ENCODE measurements at places on chromosomes 5 and 9.
A peak's percentile ranks its signal among the peaks of the same experiment; 100 is the strongest.

GRCh38 chr5:115168829-115169486, 750 bp downstream of the TRIM36 start:
- DNase-seq, result peak; percentile 25

GRCh38 chr9:108100571-108100970, 611.0 kb upstream of the KLF4 start:
- no peak for DNase-seq

GRCh38 chr5:173623296-173623771, 6.9 kb upstream of the BOD1 start:
- no peak for DNase-seq

- no peak for DNase-seq
Observed at GRCh38 chr9:99827244-99827643, 5.6 kb downstream of the NR4A3 start.

GRCh38 chr9:89319015-89319905, 960 bp downstream of the SECISBP2 start:
- DNase-seq, result no peak

- peak; percentile 93 for DNase-seq
Observed at GRCh38 chr9:137605121-137606004, at the start of gene ARRDC1. TSS of gene ARRDC1 (plus strand) at chr9:137605686. CDS start at chr9:137605718, 32 bp downstream.

- no peak for DNase-seq
Observed at GRCh38 chr5:95317687-95318086, 32.8 kb upstream of the MCTP1 start.

- DNase-seq, result no peak
Observed at GRCh38 chr5:148810823-148811222, 15.6 kb upstream of the ADRB2 start.

- DNase-seq, result no peak
Observed at GRCh38 chr5:78808380-78808779, 159.8 kb upstream of the LHFPL2 start.

DNA sequence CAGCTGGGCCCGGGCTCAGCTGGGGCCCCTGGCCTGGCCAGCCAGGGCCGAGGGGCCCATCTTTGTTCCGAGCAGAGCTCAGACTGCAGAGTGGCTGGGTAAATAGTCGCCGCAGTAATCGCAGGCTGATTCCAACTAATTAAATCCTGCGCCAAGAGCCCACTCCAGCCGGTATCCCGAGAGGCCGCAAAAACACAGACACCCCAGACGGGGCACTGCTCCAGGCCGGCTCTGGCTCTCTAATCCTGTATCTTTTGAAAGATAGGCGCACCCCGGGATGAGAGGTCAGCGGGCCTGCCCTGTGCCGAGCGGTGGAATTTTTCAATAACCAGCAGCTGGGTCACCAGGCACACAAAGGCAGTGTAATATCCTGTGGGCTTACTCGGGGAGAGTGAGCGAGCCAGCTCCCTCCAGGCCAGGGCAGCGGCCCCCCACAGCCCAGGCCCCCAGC, 57.7 kb downstream of the LMX1B start:
- peak; percentile 55 for DNase-seq

DNA sequence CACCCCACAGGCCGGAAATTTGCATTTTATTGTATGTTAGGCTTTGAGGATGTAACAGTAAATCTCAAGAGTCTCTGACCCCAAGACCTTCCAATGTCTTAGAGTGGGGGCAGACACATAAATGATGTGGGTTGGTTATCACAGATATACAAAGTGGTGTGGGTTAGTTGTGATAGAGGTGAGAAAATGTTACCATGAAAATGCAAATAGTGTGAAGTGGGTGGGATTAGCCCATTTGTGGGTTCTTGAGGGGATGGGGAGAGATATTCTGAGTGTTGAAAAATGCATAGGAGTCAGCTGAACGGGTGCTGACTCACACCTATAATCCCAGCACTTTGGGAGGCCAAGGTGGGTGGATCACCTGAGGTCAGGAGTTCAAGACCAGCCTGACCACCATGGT, 7.9 kb upstream of the RNF145 start:
- DNase-seq, result no peak

- DNase-seq, result no peak
Observed at GRCh38 chr9:35549441-35549840, 55.6 kb upstream of the TESK1 start.

- no peak for DNase-seq
Observed at GRCh38 chr5:81189875-81190498, 43.1 kb upstream of the CKMT2 start.

- no peak for DNase-seq
Observed at GRCh38 chr9:5957166-5957565, 58.3 kb downstream of the RANBP6 start.

DNA sequence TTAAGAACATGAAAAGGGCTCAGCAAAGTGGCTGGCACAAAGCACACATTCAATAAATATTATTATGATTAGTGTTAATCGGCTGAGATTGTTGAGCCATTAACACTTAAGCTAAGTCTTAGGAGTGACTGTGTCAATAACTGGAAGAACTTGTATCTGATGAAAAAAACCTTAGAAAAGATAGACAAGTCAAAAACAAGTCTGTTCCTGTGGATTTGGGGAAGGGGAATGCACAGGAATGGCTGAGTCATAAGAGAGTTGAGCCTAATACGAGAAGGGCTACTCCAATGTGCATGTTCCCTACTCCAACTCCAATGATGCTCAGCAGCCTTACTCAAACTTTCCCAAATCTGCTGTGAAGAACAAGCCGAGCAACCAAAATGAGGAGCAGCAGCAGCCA, 53.9 kb downstream of the MED27 start:
- DNase-seq, result no peak

DNA sequence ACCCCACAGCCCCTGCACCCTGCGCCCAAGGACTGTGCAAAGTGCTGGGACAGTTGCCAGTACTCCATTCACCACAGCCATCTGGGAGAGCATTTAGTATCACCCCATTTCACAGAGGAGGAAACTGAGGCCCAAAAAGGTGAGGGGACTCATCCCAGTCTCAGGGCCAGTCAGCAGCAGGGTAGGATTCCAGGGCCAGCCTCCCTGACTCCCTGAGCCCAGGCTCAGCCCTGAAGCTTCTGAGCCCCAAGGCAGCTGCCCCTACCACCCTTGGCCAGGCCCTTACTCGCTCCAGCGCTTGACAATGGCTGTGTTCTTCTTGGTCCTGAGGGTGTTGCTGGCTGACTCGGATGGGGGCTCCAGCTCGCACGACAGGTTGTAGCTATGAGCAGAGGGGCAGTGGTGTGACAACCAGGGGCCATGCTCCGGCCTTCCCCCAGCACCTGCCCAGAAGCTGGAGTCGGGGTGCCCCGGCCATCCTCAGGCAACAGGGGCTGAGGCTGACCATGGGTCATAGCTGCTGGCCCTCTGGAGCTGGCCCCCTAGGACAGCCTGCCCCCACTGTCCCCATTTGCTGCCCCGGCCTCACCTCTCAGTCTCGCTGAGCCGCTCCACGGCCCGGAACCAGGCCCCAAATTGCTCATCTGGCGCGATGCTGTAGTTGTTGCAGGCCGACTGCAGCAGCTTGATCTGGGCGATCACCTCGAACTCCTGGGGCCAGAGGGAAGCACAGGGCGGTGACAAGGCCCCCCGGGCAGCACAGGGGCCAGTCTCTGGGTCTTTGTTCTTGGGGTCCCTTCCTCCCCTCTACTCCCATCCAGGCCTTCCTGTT, 18.6 kb downstream of the RALGDS start:
- DNase-seq, result no peak

DNA sequence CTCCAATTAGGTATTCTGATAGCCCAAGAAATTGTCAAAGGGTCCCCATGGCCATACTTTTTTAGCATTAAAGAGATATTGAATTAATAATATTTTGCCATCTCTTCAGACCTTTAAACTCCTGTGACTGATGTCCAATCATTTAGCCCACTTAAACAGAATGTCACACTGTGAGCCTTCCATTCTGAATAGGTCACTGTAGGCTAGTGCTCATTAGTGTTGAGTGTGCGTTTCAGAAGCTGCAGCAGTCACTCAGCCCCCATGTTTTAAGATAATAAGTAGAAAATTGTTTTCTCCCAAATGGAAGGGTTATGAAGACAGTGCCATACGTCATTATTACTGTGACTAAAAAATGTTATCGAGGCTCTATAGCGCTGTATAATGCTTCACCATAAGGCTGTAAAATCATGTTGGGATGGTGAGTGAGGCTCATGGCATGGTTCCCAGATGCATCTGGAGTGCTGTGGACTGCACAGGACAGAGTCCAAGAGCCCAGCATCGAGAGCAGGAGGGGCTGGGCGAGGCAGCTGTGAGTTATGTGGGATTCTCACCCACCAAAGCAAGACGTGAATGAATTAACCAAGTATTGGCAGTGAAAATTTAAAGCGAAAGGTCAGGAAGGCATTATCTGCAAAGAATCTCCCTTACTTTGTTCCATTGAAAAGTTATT, 2112.9 kb upstream of the WWC1 start:
- DNase-seq, result no peak

DNA sequence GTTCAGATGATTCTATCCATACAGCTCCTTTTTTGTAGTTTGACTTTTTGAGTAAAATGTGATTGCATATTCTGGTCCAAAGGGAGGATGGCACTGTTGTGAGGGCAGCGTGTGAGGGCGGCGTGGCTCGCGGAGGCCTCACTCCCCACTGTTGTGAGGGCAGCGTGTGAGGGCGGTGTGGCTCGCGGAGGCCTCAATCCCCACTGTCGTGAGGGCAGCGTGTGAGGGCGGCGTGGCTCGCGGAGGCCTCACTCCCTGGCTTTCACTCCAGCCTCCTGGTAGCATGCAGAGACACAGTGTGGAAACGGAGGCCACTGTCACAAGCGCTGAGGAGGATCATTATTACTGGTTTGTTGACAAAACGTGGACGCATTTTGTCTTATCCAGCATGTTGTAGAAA, 79.0 kb downstream of the EHMT1 start:
- DNase-seq, result no peak

DNA sequence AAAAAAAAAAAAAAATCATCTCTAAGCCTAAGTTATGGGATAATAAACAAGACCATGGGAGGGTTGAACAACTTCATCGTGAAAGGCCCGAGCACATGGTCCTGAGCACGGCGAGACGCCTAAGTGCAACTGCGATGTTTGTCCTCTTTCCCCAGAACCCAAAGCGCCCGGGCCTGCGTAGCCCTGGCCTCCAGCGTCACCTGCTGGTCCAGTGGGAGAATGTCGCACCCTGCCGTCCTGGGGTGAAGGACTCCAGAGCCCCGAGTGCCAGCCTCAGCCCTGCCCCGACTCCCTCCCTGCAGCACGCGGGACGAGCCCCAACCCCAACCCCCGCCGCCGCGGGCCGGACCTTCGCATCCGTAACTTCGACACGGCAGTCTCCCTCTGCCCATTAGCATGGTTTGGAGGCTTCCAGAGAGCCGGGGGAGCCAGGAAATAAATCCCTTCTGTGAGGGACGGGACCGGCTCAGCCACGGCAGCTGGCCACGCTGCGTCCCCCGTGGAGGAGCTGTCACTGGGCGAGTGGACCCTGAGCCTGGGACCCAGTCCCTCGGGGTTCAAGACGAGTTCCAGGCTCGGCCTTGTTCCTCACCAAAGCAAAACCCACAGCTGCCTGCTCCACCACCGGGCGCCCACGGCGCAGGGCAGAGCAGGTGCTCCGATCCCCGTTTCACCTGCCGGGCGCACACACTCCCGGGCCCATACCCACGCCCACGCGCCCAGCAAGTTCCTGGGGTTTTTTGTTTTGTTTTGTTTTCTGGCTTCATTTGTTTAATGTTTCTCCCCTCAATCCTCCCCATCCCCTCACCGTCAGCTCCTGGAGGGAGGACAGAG, 132.5 kb upstream of the HAND1 start:
- peak; percentile 55 for DNase-seq

GRCh38 chr9:1332156-1332555, 282.0 kb downstream of the DMRT2 start:
- DNase-seq, result no peak

- no peak for DNase-seq
Observed at GRCh38 chr5:180523629-180524466, 29.7 kb downstream of the CNOT6 start.

- peak; percentile 58 for DNase-seq
Observed at GRCh38 chr5:95392593-95393182, 1.5 kb downstream of the FAM81B start.

DNA sequence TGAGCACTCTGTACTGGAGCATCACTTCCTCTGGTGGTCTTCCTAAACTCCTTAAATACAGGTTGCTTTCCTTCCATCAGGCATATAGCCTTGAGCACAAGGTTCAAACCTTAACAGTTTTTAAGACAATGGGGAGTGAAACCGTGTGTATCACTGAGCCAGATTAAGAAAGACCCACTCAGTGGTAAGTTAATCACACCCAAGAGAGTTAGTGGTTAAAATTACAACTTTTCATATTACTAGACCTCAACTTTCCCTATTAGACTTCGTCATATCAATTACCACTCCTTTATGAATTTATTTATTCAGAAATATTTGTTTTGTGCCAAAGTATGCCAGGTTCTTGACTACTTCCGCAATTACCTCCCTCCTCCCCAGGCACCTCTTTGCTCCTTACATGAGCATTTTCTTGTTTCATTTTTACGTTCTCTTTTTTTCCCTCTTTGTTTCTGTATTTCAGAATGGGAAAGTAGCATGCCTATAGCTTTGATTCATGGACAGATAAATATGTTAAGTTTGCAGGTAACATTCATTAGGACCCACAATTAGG, 351.0 kb downstream of the KIAA0825 start:
- DNase-seq, result no peak

- no peak for DNase-seq
Observed at GRCh38 chr9:89434636-89435035, 63.3 kb downstream of the SEMA4D start.

DNA sequence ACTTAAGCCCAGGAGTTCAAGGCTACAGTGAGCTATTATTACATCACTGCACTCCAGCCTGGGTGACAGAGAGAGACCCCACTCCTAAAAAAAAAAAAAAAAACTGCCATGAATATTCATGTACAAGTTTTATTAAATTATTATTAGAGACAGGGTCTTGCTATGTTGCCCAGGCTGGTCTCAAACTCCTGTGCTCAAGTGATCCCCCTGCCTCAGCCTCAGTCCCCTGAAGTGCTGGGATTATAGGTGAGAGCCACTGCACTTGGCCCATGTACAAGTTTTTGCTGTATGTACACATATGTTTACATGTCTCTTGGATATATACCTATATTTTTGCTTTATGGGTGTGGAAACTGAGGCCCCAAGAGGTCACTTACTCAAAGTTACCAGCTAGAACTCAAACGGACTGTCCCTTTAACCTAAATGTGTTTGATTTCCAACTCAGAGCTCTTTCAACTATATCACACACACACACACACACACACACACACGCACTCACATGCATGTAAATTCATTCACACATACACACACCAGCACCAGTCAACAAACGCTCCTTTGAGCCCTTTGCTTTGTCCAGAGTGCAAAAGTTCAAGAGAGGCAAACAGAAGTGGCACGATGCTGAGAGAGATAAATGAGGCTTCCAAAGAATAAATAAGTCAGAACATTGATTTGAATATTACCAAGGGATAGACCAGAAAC, 42.3 kb upstream of the STRBP start:
- DNase-seq, result no peak

DNA sequence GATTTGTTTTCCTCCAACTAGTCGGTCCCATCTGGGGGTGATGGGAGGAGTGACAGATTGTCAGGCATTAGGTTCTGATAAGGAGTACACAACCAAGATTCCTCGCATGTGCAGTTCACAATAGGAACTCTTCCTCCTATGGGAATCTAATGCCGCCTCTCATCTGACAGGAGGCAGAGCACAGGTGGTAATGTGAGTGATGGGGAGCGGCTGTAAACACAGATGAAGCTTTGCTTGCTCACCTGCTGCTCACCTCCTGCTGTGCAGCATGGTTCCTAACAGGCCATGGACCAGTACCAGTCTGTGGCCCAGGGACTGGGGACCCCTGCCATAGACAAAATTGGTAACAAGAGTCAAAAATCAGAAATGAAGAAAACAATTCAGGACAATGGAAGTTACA, 173.3 kb upstream of the HMHB1 start:
- peak; percentile 49 for DNase-seq

Data from NCI-H774 (cell line).